ENCODE measurements at places on chromosomes 3 and 15. TPM values are rescaled to one million over a fixed set of nuclear protein-coding genes. Genes with fewer than 3 reads are reported as not detected.

DNA sequence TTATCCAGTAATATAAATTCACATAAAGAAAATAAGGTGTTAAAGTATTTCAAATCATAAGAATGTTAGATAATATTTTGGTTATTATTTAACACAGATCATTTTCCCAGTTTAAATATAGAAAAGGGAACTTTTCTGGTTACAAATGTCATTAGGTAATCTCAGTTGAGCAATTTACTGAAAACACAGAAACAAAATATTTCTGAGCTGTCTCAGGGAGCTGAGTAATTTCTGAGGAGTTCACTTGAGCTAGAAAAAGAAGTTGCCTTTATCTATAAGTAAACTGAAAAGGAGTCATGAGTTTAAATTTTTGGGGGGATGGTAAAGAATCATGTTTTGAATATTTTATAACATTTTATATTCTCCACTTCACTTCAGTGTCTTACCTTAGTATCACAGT, 855.4 kb upstream of the ARPP21 start:
- DNase-seq: no peak

GRCh38 chr3:16322189-16322588, 57.2 kb downstream of the OXNAD1 start:
- no peak for DNase-seq

RARB gene
- 0.62 TPM for total RNA-seq

VIPR1 gene
- total RNA-seq: not detected

DNA sequence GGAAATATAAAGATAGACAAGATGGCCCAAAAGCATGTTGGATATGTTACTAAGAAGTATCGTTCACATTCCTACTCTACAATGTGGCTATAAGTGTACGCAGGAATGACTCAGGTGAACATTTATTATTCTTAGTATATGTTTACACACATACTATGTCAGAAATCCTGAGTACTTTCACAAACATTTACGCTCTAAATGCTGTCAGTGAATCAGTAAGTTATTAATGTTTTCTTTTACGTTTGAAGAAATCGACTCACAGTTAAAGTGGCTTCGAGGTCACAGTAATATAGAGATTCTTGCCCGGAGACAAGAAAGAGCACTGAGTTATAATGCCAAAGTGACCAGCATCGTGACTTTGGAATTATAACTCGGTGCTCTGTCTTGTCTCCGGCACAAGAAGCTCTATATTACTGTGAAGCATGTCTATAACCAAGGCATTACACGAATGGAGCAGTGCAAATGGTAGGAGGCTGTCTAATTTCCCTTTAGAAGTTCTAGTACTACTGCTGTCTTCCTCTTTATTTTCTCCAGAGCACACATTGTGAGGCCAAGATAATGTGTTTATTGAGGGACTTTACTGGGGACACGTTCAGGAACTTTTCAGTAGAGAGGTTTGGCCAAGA, 61.8 kb upstream of the P3H2 start:
- peak; percentile 29 for DNase-seq

SCG5 gene
- total RNA-seq: 0.76 TPM

GRCh38 chr15:94745371-94745770, 514.0 kb downstream of the MCTP2 start:
- DNase-seq: no peak

ZNF620 gene
- total RNA-seq: 2.7 TPM
